ENCODE measurements at places on chromosomes 6 and 20.
A peak's percentile ranks its signal among the peaks of the same experiment; 100 is the strongest.

GRCh38 chr6:105569706-105570105 lies 166.8 kb upstream of the PREP start:
- no peak for DNase-seq

- no peak for DNase-seq
Observed at GRCh38 chr6:145731447-145731846, 3.9 kb downstream of the EPM2A start.

DNA sequence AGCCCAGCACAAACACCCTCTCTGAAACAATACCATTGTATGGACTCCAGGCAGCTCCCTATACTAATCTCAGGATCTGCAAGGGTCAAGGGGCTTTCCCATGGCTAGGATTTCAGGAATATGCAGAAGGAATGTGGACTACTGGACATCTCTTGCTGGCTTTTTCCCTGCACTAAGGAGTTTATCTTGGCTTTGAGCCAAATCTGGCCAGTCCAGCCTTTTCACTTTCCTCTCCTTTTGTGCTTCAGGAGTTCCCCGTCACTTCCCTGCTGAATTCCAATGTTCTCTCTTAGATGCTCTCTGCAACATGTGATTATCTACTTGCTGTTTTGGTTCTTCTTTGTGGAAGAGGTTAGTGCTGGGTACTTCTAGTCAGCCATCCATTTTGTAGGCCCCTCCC lies 568.2 kb downstream of the HDGFL1 start:
- DNase-seq = peak; percentile 61

DNA sequence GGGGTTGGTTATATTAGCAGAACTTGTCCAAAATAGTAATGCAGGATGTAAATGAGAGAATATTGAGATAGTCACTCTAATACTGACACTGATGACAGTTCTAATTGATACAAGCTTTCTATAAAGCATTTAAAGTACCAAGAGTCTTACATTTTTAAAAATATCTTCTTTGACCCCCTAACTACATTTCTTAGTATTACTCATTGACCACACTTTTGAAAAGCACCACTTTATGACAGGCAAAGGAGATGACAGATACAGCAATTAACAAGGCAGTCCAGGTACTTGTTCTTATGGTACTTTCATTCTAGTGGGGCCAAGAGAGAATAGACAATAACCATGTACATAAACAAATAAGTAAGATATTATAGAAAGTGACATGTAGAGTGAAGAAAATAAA lies 139.4 kb upstream of the EYA4 start:
- peak; percentile 15 for DNase-seq

DNA sequence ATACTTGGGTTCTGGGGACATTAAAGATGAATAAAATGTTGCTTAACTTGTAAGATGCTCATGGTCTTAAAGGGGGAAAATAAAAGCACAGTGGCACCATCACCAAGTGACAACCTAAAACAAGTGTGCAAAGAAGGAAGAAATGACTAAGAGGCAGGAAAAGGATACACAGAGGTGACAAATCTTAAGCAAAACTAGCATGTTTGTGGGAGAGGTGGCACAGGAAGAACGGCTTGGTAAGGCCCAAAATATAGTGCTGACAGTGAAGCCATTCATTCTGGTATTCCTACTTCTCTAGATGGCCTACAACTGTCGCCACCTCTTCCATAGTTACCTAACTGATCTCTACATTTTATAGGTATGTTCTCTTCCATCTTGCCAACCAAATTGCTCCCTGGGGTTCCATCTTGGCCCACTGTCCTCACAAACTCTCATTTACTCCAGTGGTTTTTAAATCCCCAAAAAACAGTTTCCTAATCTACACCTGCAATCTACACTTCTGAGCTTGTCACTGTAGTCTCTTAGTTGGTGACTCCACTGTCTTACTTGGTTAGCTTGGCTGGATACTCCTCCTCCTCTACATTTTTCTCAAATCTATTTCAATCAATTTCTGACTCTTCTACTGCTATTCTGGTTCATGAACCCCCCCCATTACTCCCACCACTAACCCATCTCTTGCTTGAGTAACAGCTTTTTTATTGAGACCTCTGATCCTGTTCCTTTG lies 33.5 kb downstream of the FAM8A1 start:
- DNase-seq = no peak

DNA sequence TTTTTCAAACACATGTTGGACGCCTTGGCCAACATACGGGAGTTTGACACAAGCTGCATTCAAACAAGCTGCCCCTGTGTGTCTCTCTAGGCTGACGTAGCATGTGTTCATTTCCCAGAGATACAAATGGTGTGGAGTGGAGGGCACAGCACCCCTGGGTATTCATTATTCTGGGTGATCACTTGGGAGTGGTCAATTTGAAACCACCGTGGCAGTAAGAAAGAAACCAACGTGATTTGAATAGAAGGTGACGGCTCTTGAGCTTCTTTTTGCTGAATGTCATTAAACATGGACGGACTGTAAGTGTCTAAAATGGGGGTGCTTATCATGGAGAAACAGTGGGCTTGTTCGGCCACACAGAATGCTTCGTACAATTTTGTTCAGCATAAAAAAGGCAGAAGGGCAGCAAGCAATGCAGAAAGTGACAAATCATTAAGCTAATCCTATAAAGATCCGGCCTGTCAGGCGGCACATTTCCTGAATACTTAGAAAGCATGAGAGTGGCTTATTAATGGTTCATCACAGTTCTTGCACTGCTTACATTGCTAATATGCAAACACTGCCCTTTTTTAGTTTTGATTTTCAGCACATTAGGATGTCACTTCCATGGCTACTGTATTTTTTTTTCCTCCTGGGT lies 1261.9 kb upstream of the CITED2 start:
- peak; percentile 26 for DNase-seq

- DNase-seq = peak; percentile 65
Observed at GRCh38 chr6:13457577-13457976, 29.8 kb downstream of the GFOD1 start.

GRCh38 chr6:144314003-144314485 lies 28.9 kb downstream of the UTRN start:
- peak; percentile 78 for DNase-seq

- DNase-seq = no peak
Observed at GRCh38 chr20:56414842-56415765, 3.0 kb downstream of the CASS4 start.

- DNase-seq = no peak
Observed at GRCh38 chr20:61841966-61842365, 223.7 kb downstream of the TAF4 start.

All from astrocyte of the hippocampus (primary cell).